PC-9 (cell line): ENCODE measurements at places on chromosomes 6 and 20. TPM values are rescaled to one million over a fixed set of nuclear protein-coding genes. Genes with fewer than 3 reads are reported as not detected.

CDH4 gene
- total RNA-seq: not detected in 2 replicates

SOX18 gene
- total RNA-seq: 0.83 TPM in 1 of 2 replicates, not detected in the other

PDRG1 gene
- 13.7 and 15.3 TPM in 2 replicates for total RNA-seq

GNAS-AS1 gene
- total RNA-seq: 5.7 and 6.8 TPM in 2 replicates

HSPA1A gene
- 378 and 385 TPM in 2 replicates for total RNA-seq

SAMD5 gene
- 1.2 and 2.0 TPM in 2 replicates for total RNA-seq

DPPA5 gene
- not detected in 2 replicates for total RNA-seq

SFTA2 gene
- total RNA-seq: 0.72 and 0.75 TPM in 2 replicates

TFEB gene
- 7.3 and 8.6 TPM in 2 replicates for total RNA-seq

PIGU gene
- total RNA-seq: 20.9 and 25.0 TPM in 2 replicates
